ENCODE measurements at places on chromosomes 11 and 22.

DNA sequence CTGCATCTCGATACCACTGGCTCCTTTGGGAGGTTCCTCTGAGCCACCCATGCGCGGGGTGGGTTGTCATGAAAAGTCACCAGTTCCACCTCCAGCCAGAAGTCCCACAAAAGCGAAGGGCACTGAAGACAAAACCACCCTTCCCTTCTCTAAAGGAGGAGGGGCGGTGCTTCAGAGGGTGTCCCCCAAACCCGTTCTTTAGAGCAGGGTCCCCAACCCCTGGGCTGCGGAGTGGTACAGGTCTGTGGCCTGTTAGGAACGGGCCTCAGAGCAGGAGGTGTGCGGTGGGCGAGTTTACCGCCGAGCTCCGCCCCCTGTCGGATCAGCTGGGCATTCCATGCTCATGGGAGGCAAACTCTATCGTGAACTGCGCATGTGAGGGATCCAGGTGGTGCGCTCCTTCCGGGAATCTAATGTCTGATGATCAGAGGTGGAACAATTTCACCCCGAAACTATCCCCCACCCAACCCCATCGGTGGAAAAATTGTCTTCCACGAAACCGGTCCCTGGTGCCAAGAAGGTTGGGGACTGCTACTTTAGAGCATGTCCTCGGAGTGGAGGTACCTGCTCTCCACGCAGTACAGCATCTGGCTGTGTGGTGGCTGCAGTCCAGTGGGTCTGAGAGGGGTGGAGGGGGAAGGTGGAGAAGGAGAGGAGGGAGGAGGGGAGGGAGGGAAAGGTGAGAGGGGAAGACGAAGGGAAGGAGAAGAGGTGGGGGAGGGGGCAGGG lies 72.9 kb upstream of the SEPTIN5 start:
- DNase-seq: no peak

DNA sequence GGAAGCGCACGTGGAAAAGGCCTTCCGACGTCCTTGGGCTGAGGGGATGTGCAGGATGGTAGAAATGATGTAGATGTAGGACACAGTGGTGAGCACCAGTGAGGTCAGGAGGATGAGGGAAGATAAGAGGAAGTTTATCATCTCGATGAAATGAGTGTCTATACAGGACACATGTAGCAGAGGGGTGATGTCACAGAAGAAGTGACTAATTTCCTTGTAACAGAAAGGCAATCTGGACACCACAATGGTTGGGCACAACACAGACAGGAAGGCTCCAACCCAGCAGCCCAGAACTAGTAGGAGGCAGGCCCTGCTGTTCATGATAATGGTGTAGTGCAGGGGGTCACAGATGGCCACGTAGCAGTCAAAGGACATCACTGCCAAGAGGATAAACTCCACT lies 35.0 kb upstream of the OR6M1 start:
- no peak for DNase-seq

- DNase-seq: no peak
Observed at GRCh38 chr22:45717789-45718188, 46.2 kb downstream of the ATXN10 start.

DNA sequence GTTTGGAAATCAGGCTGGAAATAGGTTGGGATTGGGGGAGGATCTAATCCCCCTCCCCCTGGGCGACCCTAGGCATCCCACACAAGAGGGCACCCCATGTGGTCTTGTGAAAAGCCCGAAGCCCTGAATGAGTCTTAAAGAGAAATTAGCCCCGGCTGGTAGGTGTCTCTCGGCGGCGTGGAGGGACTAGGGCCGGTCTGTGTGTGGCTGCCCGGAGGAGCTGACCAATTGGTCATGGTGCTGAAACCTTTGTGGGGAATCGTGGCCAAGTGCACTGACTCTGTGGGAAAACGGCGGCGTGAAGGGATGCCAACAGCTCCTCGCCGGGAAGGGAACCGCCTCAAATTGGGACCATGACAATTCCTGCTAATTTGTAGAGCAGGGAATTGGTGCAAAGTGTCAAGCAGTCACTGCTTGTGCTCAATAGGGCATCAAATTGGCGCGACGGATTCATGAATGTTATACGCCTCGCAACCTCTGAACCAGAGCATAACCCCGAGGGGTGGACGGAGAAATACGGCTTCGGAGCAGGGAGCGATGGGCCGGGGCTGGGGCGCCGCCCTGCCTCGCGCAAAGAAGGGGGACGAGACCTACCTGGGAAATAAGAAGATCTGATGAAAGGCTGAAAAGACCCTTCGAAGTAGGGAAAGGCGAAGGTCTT lies 1.5 kb downstream of the DBX1 start:
- no peak for DNase-seq

DNA sequence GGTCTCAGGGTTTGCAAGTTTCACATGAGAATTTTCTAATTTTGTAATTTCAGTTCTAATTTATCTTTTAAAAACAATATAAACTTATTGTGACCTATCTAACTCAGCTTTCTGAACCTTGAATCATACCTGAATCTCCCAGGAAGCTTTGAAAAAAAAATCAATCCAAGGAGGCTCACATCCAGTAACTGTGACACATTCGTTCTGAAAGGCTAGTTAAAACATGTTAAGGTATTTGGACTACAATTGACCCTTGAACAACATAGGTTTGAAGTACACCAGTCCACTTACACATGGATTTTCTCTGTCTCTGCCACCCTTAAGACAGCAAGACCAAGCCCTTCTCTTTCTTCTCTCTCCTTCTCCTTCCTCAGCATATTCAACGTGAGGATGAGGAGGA lies 40.0 kb downstream of the DDI1 start:
- DNase-seq: no peak
